ENCODE measurements at places on chromosomes 6 and 20.

DNA sequence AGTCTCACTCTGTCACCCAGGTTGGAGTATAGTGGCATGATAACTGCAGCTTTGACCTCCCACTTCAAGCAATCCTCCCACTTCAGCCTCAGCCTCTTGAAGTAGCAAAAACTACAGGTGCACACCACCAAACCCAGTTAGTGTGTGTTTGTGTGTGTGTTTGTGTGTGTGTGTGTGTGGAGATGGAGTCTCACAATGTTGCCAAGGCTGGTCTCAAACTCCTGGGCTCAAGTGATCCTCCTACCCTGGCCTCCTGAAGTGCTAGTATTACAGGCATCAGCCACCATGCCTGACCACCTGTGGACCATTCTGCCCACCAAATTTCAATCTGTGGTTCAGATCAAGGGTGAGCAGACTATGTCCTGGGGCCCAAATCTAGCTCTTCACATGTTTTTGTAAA, 8.8 kb downstream of the FASTKD5 start:
- DNase-seq = no peak

- DNase-seq = no peak
These were observed 8.2 kb downstream of the CYB5R4 start for GRCh38 chr6:83867527-83868161.

GRCh38 chr6:139591075-139591865, 216.8 kb upstream of the CITED2 start:
- DNase-seq = no peak

- DNase-seq = no peak
These were observed 29.9 kb downstream of the ID4 start for GRCh38 chr6:19866985-19867627.

GRCh38 chr20:13447385-13448180, 191.1 kb downstream of the TASP1 start:
- no peak for DNase-seq

DNA sequence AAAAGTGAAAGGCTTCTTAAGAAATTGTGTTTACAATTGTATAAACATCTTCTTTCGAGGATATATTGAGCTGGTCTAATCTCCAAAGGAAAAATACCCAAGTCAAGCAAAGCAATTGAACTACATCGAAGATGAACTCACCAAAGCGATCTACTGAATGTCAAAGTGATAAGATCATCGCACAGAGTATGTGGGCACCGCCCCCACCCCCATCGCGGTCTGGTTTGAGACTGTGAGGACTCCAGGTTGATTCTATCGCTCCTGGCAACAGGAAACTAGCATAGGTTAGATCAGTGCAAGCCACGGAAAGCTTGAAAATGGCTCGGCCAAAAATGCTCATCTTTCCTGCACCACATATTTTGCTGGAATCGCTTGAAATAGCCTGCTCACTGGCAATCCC, 133.2 kb upstream of the RPS6KA2 start:
- no peak for DNase-seq

DNA sequence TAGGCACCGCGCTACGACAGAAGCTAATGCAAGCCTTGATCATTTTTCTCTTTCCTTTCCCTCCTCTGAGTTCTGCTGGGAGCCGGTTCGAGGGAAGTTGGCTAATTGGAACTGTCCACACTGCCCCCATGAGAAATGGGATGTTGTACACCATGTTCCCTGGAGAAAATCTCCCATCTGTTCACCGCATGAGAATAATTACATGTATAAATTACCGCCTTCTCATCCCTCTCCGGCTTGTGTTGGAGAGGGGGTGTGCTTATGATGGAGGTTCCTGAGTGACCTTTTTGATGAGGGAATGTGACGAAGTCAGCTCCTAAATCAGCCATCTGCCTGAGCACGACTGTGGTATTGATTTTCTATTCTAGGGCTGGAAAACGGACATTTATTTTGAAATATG, 320.2 kb upstream of the SULF2 start:
- no peak for DNase-seq

- no peak for DNase-seq
These were observed 134.8 kb downstream of the PXDC1 start for GRCh38 chr6:3616565-3617176.

GRCh38 chr6:39830444-39830843, 38.3 kb downstream of the DAAM2 start:
- no peak for DNase-seq

GRCh38 chr6:134402372-134402984, 84.6 kb upstream of the SGK1 start:
- no peak for DNase-seq

DNA sequence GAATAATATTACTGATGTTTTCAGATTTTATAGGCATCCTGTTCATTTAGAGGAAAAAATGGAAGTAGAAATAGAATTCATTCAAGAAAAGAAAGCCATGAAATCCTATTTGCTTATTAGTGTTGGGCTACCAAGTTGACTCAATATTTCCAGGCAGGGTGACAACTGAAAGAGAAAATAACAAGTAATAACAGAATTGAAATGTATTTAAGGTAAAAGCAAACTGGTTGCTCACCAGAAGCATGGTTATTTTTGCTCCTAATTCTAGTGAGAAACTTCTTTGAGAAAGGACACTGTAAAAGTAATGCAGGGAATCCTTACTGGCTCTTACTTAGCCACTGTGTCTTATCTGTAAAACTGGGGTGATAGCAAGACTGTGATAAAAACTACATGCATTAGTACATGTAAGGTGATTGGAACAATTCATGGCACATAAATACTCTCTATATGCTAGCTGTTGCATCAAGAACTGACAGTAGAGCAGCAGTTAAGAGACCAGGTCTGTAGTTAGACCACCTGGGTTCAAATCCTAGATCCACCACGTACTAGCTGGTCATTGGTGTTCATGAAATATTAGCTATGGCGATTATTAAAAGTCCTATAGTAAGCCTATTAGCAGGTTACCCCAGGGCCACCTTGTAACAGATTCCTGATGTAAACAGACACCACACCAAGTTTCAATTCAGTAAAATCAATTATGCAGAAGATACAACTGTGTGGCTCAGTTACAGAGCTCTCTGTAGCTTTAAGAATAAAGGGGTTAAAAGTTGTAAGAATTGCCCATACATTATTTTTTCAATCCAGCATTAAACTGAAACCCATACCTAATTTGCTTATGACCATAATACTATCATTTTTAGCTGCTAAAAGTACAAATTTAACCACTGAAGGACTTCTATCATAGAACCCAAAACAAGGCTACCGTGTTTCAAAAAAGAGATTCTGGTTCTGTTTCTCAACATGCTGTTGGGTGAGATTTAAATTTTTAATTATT, 159.2 kb upstream of the COL21A1 start:
- no peak for DNase-seq

DNA sequence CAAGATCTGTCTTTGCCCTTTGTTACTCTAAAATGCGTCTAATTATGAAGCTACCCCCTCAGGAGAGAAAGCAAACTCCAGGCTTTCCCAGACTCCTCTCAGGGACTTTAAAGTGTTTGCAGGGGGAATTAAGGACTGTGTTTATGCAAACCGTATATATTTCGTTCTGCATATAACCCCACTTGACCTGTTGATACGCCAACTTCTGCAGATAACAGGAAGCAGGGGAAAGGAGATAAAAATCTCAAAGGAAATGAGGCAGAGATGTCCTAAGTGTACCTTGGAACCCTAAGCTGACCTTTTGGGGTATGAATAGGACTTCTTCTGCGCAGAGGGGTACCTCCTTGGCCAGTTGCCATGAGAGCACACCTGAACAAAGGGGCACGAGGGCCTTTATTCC, 8.1 kb downstream of the SYCP2L start:
- DNase-seq = no peak

- DNase-seq = no peak
These were observed 7.4 kb downstream of the HLA-F start for GRCh38 chr6:29730575-29731126.

DNA sequence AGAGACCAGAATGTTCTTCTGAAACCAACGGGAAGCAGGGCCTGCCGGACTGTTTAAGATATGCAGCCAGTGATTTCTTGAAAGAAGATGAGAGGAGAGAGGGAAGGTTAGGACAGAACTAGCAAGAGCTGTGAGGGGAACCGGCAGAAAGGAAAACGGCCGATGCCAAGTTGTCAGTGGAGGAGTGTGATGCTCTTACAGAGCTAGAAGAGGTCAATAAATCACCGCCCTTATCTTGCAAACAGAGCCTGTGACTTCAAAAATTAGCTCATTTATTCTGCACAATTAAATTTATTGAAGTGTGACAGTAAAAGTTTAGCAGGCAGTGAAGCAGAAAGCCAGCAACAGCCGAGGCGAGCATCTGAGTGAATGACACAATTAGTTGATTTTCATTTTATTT, 509.5 kb upstream of the ID4 start:
- DNase-seq = no peak

DNA sequence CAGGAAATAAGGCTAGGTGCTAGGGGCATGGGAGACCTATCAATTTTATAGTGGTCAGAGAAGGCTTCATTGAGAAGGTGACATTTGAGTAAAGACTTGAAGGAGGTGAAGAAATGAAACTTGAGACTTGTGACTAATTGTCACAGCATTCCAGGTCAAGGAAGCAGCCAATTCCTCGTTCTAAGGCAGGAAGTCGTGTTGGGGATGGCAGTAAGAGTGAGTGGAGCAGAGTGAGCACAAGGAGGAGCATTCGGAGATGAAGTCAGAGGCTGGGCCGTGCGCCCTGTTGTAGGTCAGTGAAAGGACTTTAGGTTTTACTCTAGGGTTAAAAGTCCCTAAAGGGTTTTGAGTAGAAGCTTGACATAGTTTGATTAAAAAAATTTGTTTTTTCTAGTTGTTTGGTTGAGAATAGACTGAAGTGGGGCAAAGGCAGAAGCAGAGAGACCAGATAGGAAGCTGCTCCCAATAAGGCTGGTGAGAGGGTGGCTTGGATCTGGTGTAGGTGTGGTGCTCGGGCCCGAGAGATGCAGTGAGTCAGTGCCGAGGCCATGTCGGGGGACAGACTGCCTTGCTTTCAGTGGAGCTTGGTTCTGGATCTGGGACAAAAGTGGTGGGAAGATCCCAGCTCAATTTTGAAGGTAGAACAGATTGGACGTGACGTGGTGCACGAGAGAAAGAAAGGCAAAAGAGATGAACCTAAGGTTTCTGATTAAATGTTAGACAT, 2.6 kb upstream of the RSPH3 start:
- DNase-seq = no peak

DNA sequence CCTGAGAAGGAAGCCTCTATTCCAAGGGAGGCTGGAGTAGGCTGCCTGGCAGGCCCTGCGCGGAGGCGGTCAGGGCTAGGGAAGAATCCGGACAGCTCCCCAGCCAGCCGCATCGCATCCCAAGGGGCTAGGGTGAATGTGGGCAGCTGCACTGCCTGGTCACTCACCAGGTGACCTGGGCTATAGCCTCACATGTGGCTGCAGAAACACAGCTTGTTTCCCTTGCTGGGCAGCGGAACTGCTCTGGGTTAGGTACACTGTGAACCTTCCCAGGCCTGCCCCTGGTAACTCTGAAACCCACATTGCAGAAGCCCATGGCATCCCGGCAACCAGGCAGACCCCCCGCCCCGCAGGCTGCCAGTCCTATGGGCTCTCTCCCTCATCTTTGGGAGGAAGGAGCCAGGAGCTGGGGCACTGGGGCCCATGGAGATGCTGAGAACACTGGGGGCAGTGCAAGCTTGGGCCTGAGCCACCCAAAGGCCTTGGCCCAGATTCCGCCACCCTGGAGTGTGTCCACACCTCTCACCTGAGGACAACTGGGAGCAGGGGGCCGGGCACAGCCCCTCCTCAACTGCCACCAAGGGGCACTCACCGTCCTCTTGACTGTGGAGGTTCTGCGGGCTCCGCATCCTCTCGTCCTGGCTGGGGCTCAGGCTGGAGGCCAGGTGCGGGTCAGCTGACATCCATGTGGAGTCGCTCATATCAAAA, 111.0 kb downstream of the NOL4L start:
- DNase-seq = peak; percentile 37

DNA sequence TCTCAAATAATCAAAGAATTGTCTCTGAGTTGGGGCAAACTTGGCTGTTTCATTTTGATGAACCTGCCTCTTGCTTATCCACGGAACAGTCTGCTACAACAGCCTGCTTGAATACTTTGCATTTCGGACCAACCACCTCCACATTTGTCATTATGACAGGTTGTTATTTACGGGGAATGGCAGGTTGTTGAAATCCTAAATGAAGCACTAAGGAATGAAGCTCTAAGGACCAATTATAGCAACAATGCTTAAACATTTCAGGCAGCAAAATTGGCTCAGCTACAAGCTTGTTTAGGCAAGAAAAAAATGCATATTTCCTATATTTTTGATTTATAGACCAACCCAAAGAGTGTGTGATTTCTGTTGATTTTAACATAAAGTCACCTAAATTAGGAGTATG, 84.5 kb downstream of the MAP3K7 start:
- DNase-seq = no peak

- no peak for DNase-seq
These were observed 166.6 kb downstream of the ARID1B start for GRCh38 chr6:156943816-156944215.

DNA sequence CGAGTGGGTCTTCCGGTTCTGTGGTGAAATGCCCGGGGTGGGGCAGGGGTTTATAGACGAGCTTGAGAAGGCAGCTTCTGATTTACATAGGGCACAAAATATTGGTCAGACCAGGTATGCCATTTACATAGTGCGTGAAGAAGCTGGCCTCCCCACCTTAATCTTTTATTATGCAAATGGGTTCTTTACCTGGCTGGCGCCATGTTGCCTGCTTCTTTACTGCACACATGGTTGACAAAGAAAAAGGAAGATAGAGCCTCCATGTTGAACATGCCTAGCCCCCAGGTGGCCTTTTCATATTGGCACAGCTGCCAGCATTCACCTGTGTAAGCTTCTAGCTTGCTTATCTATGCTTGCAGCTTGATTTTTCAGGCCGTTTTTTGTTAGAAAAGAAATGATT, 276.2 kb downstream of the PHACTR1 start:
- DNase-seq = no peak

DNA sequence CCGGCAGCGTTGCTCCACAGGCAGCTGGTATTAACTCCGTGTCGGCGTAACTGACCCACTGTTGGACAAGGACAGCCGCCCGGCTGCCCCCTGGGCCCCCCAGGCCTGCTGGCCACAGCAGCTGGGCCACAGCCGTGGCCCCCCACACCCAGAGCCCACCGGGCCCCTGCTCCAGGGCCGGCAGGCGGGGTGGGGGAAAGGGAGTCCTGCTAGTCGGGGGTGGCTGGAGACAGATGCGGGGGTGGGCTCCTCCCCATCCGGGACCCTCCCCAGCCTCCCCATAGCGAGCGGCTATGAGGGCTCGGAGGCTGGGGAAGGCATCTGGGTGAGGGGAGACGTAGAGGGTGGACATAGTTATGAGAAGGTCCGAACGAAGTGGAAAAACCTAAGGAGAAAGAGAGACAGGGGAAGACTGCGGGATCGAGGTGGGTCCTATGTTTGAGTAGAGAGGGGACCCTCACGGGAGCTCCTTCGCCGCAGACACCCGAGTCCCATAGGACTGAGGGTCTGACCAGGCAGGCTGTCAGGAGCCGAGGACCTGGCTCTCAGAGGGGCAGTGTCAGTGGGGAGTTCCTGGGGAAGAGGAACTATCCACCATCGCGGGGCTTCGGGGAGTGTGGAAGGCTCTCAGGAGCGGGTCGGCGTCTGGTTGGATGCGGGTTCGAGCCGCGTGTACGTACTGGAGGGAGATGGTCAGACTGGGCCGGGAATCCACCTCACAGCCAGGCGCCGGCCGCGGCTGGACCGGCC, 511 bp downstream of the VARS1 start:
- DNase-seq = no peak

Measured in mesothelial cell of epicardium (in vitro differentiated cells).